Stimulated activated CD4-positive, alpha-beta T cell treated with anti-CD3 and anti-CD28 coated beads, Interleukin-15, amount 100 ng/mL, for 1 hour (primary cell): ENCODE measurements at places on chromosomes 6 and 20.

- no peak for DNase-seq
These were observed 42.6 kb downstream of the DSTN start for GRCh38 chr20:17612287-17612991.

GRCh38 chr20:4375881-4376280, 345.8 kb upstream of the PRND start:
- no peak for DNase-seq

GRCh38 chr6:139736325-139736906, 362.0 kb upstream of the CITED2 start:
- DNase-seq = no peak

DNA sequence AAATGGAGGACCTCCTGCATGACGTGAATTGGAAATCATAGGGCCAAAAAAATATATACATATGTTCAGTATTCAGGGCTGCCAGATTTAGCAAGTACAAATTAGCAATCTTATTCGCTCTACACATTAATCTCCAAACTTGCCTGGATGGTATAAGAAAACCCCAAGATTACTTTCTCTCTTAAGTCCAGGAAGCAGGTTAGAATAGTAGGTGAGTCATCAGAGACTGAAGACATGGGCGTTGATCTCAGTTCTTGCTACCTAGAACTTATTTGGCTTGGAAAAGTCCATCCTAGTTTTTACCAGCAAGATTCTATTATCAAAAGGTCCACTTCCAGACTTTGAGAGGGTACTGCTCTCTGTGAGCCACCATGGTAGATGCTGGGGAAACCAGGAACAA, 47.4 kb downstream of the GPR63 start:
- DNase-seq = no peak

GRCh38 chr6:99689916-99690685, 83.5 kb downstream of the PRDM13 start:
- DNase-seq = no peak

DNA sequence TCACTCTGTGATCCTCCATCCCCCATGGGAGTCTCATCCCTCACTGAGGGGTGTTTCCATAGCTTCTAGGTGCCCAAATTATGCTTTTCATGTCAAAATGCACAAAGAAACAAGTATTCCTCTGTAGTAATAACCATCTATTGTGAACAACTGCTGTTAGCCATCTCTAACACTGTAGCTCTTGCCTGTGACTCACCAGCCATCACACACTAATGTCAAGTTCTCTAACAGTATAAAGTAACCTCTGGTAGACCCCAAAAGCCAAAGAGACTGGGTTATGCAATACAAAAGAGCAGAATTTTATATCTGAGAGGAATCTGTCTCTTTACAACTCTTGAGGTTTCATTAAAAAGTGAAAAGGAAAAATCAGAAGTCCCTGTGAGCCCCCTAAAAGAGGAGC, 25.4 kb upstream of the IYD start:
- DNase-seq = no peak

DNA sequence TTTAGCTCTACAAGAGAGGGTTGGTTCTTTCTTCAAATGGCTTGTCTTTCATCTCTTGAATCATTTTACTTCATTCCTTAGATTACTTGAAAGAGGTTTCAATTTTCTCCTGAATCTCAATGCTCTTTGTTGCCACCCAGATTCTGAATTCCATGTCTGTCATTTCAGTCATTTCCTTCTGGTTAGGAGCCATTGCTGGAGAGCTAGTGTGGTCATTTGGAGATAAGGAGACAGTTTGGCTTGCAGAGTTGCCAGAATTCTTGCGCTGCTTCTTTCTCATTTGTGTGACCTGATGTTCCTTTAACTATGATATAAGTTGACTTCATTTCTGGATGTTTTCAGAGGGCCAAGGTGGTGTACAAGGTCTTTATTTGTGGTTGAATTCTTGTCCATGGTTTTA, 157.8 kb downstream of the SLC22A3 start:
- no peak for DNase-seq

GRCh38 chr6:40409716-40410397, 177.3 kb downstream of the LRFN2 start:
- DNase-seq = no peak

DNA sequence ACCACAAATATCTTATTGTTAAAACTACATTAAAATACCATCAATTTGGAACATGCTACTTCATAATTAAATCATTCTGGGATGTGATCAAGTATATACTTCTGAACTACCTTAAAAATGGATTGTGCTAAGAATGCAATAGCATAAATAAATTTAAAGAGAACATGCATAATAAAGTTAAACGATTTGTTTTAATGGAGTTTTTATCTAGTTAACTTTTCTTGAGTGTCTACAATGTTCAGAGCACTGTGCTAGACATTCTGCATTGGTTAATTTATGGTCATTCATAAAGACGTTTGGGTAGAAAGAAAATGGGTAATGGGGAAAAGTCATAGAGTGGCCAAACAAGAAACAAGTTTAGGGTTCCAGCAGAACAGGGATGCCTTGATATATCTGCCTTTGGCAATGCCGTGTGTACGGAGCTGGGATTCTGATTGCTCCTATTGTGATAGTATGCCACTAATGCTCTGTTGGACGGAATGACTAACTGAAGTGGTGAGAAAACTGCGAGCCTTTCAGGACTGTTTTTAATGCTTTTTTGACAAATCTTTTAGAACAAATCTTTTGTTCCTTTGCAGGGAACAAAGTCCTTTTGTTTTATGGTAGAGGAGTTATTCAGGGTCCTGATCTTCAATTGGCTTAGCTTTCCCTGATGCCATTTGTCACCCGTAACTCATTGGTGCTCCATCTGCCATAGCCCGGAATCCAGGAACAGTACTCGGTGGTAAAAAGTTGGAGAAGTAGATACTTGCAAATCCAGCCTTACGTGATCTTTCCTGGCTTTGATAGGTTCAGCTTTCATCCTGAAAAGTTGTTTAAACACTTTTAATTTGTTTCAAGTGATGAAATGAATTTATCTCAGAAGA, 162.6 kb downstream of the BCKDHB start:
- no peak for DNase-seq

DNA sequence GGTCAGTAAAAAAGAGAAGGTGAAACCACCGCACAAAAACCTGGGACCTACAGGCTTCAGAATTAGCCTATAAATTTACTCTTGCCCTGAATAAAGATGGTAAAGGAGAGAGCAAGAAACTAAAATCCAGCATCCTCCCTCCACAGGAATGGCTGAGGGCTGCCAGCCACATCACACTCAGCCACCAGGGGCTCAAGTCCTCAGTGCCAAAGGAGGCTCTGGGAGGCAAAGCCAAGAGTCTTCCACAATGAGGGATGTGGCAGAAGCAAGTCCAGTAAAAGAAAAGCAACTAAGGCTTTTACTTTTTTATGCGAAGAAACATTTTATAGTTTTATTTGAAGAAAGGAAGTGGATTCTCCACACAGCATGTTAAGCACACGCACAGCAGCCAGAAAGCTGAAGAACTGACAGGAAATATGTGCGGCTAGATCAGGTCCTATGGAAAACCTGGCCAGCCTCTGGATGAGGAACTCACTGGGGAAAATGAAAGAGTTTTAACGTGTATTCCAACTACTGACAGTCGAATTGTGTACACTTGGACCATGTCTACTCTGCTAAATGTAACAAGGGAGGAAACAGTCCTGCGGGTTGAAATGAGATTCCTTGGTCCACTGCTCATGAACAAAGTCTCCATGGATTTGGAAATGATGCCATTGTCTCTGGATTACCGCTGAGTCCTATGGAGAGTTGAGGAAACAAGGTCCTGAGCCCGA, 219.4 kb upstream of the SSTR4 start:
- DNase-seq = no peak

- no peak for DNase-seq
These were observed 60.8 kb downstream of the FAM83B start for GRCh38 chr6:54907355-54907754.

GRCh38 chr6:52539607-52540006, 37.3 kb downstream of the TRAM2 start:
- no peak for DNase-seq
